ENCODE measurements at places on chromosomes 12 and 14. TPM values are rescaled to one million over a fixed set of nuclear protein-coding genes. Genes with fewer than 3 reads are reported as not detected.

DNA sequence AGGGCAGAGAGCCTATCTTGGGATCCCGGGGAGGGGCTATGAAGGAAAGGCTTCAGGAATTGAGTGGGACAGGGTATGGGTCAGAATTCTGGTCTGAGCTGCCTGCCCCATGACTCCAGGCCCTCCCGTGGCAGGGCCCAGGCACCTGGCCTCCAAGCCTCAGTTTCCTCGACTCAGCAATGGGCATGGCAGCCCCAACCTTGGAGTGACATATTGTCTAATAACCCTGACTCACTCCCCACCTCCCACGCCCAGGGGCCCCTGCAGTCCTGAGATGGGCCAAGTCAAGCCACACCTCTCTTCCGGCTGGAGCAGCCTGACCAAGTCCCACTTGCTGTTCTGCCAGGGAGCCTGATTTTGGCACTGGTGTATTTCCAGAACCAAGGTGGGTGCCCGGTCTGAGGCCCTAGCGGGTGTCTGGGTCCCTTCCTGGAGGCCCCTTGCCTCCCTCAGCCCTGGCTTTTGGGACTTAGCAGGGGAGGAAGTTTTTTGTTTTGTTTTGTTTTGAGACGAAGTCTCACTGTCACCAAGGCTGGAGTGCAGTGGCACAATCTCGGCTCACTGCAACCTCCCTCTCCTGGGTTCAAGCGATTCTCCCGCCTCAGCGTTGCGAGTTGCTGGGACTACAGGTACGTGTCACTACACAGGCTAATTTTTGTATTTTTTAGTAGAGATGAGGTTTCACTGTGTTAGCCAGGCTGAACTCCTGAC is 40.3 kb upstream of the RCOR1 start:
- no peaks in the 10 kb centered on the region for H3K27me3 ChIP-seq
- H3K27ac ChIP-seq = no peak overlapping the region
- DNase-seq = no peak
- peaks cover 10% of the 10 kb centered on the region for H3K4me1 ChIP-seq
- no peak overlapping the region for H3K4me3 ChIP-seq
- H3K36me3 ChIP-seq = no peaks in the 10 kb centered on the region

Gene LHX5
- total RNA-seq = not detected

GRCh38 chr12:42299392-42300308 is 26.2 kb downstream of the ZCRB1 start:
- no peaks in the 10 kb centered on the region for H3K27me3 ChIP-seq
- no peaks in the 10 kb centered on the region for H3K36me3 ChIP-seq
- no peak overlapping the region for H3K27ac ChIP-seq
- H3K4me3 ChIP-seq = no peak overlapping the region
- H3K4me1 ChIP-seq = no peaks in the 10 kb centered on the region

DNA sequence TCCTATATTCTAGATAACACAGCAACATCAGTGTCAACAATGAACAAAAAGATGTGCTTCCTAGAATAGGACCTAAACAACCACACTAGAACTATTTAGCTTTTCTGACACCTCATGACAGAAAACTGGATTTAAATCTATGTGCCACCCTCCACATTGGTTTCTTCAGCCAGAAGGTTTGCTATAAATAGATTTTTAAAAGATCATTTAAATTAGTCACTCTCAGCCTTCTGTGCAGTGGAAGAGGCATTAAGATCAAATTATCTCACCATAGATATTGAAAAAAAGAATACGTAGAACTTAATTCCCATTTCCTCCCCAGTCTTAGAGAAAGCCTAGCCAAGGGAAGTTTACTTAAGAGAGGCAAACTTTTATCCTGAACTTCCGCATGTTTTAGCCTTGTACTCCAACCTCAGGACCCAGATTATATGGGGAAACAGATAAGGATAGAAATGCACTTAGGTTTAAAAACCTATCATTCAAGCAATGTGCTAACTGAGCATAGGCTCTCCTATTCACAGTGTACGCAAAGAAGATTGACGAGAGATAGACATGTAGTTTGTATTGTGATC is 59.6 kb downstream of the NELL2 start:
- no peaks in the 10 kb centered on the region for H3K36me3 ChIP-seq
- H3K4me1 ChIP-seq = peaks cover 9% of the 10 kb centered on the region
- H3K27me3 ChIP-seq = no peaks in the 10 kb centered on the region
- peak overlapping the region; percentile 37 for H3K27ac ChIP-seq
- DNase-seq = no peak

- H3K36me3 ChIP-seq = no peaks in the 10 kb centered on the region
- peaks cover 74% of the 10 kb centered on the region for H3K4me1 ChIP-seq
- H3K4me3 ChIP-seq = peak overlapping the region; percentile 61
- no peaks in the 10 kb centered on the region for H3K27me3 ChIP-seq
- H3K27ac ChIP-seq = peak overlapping the region; percentile 99
- DNase-seq = peak; percentile 89
Observed at GRCh38 chr12:53046655-53047220, 3.1 kb upstream of the TNS2 start.

GRCh38 chr12:21828779-21829178 is 54.3 kb upstream of the KCNJ8 start:
- no peaks in the 10 kb centered on the region for H3K36me3 ChIP-seq
- peak; percentile 21 for DNase-seq
- no peak overlapping the region for H3K4me3 ChIP-seq
- no peaks in the 10 kb centered on the region for H3K27me3 ChIP-seq
- H3K27ac ChIP-seq = peak overlapping the region; percentile 48

Gene CRACR2A
- 7.0 TPM for total RNA-seq

Gene ADAMTS20
- not detected for total RNA-seq

Gene LRFN5
- 4.9 TPM for total RNA-seq

All from body of pancreas (tissue), 4 donors.